ENCODE measurements at places on chromosomes 5 and 9.

- DNase-seq = peak; percentile 94
These were observed 195.8 kb downstream of the EFNA5 start for GRCh38 chr5:107474716-107475489.

GRCh38 chr5:132437604-132438266 lies 52.8 kb downstream of the IRF1 start:
- no peak for DNase-seq

DNA sequence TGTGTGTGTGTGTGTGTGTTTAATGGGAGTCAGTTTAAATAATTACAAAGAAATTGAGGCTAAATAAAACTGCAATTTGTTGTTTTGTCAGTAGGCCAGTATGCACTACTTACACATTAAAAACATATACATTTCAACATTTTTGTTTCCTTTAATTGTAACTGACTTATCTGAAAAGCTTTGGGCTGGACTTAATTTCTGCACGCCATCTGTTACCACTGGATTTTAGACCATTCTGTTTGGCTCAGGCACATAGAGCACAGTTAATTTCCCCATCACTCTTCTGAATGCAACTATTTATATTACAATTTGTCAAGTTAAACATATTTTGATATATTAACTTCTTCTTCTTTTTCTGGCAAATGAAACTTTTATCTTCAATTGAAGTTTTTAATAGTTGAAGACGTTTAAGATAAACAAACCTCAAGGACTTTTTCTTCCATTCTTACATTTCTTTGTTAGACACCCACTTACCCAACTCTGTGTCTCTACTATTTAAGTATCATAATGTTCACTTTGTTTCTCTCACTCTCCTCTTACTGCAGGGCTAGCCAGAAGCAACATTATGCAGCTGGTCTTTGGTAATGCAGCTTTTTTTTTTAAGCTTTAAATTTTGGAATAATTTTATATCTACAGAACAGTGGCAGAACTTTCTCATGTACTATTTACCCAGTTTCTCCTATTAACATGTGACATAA lies 253.4 kb upstream of the ANKH start:
- DNase-seq = no peak

GRCh38 chr9:38006163-38006562 lies 62.9 kb downstream of the SHB start:
- peak; percentile 70 for DNase-seq

- DNase-seq = no peak
These were observed 87.9 kb downstream of the FBXL7 start for GRCh38 chr5:15587916-15588315.

DNA sequence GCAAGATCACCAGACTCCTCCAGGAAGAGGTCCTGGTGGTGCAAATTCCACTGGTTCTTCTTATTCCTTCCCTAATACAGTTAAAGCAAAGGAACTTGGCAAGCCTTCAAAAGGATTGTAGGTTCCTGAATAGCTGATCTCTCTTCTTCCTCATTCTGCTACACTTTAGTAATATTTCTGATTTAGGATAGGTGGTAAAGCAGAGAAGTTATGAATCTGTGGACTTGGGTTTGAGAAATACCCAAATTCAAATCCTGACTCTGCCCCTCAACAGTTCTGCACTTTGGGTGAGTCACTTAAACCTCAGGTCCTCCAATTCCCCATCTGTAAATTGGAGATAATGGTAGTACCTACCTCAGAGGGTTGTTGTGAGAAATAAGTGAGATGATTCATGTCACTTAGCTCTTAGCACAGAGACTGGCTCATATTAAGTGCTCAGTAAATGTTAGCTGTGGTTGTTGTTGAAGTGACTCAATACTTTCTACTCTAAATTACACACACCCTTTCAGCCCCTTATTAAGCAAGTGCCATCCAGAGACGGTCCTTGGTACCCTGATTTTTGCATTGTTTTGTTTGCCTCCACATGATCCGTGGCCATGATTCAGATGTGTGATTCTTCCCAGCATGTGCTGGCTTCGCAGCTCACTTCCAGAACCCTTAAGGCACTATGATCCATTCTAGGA lies 5.2 kb downstream of the SH3RF2 start:
- DNase-seq = peak; percentile 96

GRCh38 chr5:29208024-29208423 lies 1985.5 kb upstream of the CDH6 start:
- DNase-seq = peak; percentile 10

- DNase-seq = no peak
These were observed 202.1 kb downstream of the EBF1 start for GRCh38 chr5:158897444-158898160.

DNA sequence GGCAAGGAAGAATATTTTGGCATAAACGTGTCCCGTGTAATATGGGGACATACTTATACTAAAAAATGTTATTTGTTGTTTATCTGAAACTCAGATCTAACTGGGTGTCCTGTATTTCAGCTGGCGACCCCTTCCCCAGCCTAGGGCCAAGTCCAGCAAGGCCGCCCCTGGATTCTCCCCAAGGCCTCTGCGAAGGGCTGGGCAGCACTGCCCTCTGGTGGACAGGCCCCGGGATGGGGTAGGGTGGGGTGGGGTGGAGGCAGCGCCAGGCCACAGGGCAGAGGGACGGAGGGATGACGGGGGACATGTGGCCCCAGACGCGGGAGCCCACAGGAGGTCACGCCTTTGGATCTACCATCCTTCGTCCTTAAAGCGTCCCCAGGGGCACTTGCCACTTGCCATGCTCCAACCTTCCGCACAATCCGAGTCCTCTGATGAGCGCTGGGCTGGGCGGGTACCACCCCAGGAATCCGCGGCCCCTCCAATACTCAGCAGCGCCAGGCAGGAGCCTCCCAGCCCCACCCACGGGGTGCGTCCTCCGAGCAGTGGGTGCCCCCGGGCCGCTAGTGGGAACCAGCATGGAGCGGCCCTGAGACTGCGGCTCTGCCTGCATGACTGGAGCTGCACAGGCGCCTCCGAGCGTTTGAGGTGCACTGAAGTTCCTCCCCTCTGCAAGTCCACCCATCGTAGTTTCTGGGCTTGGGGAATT lies 7.1 kb upstream of the AGPAT2 start:
- no peak for DNase-seq

- no peak for DNase-seq
These were observed 17.8 kb downstream of the TBCA start for GRCh38 chr5:77758141-77758938.

GRCh38 chr9:79286992-79287707 lies 284.6 kb upstream of the TLE4 start:
- no peak for DNase-seq

DNA sequence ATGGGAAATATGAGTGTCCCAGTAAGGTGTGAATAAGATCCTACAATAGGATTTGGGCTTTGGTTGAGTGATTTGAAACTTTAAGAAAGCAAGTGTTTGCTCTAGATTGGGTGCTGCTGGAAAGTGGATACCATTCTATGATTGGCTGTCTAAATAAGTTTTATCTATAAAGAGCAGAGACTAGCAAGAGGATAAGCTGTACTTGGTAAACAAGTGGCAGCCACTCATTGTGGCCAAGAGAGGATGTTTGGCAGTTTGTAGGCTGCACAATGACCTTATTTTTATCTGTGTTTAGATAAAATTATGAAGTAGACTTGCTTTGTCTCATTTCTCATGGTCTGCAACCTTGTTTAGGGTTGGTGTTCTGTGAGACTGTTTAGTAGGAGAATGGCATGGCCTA lies 341.6 kb upstream of the PIK3R1 start:
- DNase-seq = no peak

DNA sequence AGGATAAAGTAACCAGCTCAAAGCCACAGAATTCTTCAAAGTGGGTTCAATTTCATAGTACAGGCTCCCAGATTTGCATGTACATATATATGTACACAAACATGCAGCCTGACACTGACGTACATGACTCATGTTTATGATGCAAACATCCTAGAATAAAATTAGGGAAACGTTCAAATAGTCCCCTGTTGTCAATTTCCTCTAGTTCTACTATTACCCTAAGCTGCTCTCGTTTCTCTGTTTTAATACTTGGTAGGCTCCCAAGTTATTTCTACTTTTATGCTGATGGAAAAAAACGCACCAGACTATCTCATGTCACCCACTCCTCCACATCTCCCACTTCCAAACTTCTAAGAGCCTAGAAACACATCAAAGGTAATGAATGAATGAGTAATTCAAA lies 229.7 kb downstream of the EPB41L4A start:
- no peak for DNase-seq

DNA sequence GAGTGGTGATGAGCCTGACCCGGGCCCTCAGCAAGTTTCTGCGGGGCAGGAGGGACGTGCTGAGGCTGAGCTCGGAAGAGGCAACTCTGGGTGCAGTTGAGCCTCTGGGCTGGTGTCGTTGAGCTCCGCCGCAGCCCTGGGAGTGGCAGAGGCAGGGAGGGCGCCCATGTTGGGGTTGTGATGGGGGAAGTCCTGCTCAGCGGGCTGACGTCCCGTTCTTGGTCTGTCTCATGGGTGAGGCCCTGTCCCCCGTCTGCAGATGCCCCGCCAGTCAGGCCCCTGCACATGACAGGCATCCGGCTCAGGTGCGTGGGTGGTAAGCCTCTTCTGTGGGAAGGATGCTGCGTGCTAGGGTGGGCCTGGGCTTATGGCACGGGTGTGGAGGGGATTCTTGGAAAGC lies 64.3 kb downstream of the RXRA start:
- no peak for DNase-seq

DNA sequence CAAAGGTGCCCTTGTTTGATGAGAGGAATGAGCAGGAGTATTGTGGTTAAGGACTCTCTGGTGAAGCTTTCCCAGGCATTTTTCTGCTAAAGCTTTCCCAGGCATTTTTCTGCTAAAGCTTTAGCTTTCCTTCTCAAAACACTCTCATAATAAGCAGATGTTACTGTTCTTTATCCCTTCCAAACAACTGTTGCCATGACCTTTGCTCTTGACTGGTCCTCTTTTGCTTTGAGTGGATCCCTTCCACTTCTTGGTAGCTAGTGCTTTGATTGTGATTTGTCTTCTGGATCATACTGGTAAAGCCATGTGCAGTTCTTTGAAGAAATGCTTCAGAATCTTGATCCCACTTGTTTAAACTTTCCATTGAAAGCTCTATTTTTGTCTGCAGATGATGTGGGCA lies 85.8 kb downstream of the GPBP1 start:
- DNase-seq = no peak

DNA sequence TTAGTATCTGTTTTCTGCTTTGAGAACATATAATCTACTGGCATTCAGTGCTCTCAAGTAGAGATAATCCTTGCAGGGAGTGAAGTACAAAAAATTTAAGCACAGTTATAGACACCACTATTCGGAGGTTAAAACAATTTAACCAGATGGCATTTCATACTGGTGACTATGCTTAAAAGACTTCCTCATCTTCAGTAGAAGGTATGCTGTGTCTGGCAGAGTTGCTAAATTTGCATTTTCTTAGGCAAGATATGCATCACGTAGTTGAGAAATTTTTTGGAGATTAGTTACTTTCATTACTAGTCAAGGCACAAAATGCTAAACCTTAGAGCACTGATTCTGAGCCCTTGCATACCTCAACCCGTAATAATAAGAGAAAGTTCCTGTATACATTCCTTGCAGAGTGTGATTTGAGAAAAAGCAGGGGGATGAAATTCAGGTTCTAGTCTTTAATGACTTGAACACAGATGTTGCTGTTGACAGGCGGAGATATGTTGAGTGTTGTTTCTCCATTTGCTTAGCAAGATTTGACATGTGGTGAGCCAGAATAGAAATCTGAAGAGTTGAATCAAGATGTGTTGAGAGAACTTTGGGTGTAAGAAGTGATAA lies 70.8 kb upstream of the STARD4 start:
- peak; percentile 73 for DNase-seq

- DNase-seq = no peak
These were observed 218.2 kb downstream of the GADD45G start for GRCh38 chr9:89822996-89823395.

DNA sequence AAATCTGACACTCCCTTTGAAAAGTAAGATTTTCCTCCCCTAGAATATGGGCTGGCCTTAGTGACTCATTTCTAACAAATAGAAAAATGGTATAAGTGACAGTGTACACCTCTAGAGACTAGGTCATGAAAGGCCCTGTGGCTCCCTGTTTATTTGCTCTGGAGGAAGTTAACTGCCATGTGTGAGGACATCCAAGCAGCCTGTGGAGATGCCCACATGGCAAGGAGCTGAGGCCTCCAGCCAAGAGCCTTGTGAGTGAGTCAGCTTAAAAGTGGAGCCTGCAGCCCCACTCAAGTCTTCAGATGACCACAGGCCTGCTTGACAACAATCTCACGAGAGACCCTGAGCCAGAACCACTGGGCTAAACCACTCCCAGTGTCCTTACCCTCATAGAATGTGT lies 128.1 kb upstream of the LHFPL2 start:
- no peak for DNase-seq

DNA sequence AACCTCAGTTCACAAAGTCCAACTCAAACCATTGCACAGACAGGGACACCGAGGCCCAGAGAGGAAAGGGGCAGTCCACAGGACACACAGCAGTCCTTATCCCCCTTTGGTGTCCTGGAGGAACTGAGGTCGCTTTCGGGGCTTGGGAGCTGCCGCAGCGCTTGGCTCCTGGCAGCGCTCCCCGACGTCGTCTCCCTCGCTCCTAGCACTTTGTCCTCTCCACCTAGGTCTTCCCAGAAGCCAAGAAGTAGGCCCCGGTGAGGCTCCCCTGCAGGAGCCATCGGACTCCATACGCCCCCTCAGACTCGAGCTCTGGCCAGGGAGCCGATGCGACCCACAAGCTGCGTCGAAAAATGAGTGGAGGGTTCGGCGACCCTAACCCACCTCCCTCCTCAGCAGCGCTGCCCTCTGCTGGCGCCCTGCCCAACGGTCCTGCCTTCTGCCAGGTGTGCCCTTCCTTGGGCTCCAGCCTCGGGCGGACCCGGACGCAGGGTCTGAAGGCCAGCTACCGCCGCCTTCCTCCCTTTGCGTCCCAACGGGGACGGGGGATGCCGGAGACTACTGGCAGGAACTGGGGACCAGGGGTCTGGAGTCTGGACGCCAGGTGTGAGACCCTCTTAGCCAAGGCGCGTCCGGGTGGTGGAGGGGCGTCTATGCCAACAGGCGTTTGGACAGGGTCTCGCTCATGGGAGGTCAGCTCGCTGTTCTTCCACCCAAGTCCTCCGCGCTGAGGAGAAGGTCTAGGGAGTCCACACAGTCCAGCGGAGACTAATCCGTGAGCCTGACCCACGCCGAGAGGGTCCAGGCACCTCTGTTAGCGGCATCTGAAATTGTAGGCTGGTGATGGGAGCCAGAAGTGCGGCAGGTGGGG lies 2.1 kb upstream of the PRDM12 start:
- no peak for DNase-seq

DNA sequence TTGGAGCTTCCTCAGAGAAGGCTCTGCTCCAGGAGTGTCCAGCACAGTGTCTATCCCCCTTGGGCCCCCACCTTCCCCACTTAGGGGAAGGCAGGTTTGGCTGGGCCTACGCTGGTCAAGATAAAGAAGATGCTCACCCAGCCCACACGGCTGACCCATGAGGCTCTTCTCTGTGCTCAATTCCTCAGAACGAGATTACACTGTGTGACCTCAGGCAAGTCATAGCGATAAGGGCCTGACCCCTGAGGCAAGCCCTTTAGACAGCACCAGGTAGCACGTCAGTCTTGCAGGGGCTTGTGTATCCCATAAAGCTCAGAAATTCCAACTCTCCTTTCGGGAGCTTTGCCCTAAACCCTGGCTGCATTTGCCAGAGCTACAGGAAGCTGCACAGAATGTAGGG lies 32.6 kb downstream of the CORO2A start:
- DNase-seq = no peak

- DNase-seq = no peak
These were observed 470.2 kb downstream of the TMEM232 start for GRCh38 chr5:110256298-110256697.
